ENCODE measurements at places on chromosomes 5 and 9.

GRCh38 chr5:52727020-52727419 lies 60.7 kb upstream of the ITGA1 start:
- DNase-seq: no peak

GRCh38 chr5:57199866-57200265 lies 26.0 kb downstream of the GPBP1 start:
- no peak for DNase-seq

DNA sequence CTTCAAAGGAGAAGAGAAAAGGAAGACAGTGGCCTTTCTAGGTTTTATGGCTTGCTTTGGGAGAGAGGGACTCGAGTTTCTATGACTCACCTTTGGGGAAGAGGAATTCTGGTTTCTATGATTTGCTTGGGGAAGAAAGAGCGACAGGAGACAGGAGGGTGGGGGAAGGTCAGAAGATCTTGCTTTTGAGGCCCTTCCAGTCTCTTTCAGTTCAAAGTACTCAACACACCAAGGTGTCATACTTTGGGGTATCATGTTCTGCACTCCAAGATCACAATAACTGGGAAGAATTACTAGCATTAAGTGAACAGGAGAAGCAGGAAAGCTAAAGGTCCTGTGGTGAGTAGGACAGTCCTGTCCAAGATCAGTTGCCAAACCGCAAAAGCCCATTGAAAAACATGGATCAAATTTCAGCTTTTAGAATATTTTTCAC lies 324.5 kb downstream of the ARHGEF28 start:
- no peak for DNase-seq

DNA sequence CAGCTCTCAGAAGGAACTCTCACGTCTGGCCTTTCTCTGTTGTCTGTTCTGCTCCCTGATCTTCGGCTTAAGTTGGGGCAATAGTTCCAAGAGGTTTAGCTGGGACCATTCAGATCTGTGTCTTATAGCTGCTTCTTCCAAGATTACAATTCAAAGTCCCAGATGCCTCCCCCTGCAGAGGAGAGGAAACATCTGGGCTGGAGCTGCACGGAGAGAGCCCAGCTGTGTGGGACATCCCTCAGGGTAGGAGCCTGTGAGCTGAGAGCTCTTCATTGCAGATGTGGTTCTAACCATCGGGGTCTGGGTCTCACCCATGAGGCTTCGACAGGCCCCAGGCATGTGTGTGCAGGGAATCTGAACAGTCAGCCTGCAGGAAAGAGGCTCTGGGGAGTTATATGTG lies 9.0 kb upstream of the PHF19 start:
- DNase-seq: no peak

- DNase-seq: no peak
Measured at GRCh38 chr9:87016681-87017080, 69.4 kb upstream of the GAS1 start.

Measured in CD4-positive, CD25-positive, alpha-beta regulatory T cell (primary cell).